ENCODE measurements at places on chromosomes 7 and 10. TPM values are rescaled to one million over a fixed set of nuclear protein-coding genes. Genes with fewer than 3 reads are reported as not detected.

The FBXO24 gene
- 1.0 TPM for polyA plus RNA-seq

The SLC39A12 gene
- polyA plus RNA-seq, result not detected

The TMEM72 gene
- 0.18 TPM for polyA plus RNA-seq

The SFTPD gene
- polyA plus RNA-seq, result 1.5 TPM

The CLDN3 gene
- polyA plus RNA-seq, result 0.14 TPM

The HTR7 gene
- polyA plus RNA-seq, result 0.18 TPM

The COL28A1 gene
- polyA plus RNA-seq, result 1.1 TPM

The STOX1 gene
- 2.5 TPM for polyA plus RNA-seq

GRCh38 chr7:41287559-41288335, 415.1 kb downstream of the INHBA start:
- no peak for DNase-seq

DNA sequence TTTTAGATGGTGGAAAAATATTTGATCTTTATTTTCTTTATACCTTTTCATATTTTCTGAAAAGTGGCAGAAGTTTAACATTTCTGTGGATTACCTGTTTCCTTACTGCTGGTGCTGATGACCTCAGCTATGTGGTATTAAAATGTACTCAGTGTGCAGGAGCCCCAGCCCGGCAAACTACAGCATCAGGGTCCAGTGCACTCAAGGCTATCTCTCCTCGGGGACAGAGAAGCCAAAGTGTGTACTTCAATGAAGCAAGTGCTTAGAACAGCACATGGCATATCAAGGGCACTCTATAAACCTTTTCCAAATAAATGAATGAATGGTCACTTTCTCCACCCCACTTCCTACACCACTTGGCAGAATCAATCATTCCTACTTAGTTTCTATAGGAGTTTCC, 111.8 kb downstream of the HIP1 start:
- DNase-seq, result no peak

DNA sequence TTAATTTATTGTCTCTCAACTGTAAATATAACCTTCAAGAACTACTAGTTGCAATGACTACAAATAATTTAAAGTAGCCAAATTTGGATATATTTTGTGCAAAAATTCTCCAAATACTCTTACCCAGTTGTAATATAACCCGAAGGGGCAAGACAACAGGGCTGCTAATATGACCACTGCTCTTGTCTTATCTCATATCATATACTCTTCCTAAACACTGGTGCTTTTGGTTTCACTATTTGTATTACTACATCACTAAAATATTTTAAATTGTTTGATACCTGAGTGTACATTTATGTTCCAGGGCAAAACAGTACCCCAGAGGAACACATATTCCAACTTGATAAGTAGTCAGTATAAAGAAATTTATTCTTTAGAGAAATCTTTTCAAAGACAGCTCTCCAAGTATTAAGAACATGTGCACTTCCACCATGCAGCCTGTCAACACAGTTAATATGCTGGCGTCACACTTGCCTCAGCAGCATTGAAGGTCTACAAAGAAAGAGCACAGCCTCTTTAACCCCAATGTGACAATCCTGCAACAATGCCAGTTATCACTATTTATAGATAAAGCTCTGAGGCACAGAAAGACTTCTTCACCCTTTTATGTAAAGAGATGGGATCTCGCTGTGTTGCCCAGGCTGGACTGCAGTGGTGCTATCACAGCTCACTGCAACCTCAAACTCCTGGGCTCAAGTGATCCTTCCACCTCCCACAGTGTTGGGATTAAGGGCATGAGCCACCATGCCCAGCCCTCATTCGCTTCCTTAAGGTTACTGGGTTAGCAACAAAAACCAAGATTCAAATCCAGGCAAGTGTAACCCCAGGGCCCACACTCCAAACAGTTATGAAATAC, 37.8 kb downstream of the RHEB start:
- no peak for DNase-seq

DNA sequence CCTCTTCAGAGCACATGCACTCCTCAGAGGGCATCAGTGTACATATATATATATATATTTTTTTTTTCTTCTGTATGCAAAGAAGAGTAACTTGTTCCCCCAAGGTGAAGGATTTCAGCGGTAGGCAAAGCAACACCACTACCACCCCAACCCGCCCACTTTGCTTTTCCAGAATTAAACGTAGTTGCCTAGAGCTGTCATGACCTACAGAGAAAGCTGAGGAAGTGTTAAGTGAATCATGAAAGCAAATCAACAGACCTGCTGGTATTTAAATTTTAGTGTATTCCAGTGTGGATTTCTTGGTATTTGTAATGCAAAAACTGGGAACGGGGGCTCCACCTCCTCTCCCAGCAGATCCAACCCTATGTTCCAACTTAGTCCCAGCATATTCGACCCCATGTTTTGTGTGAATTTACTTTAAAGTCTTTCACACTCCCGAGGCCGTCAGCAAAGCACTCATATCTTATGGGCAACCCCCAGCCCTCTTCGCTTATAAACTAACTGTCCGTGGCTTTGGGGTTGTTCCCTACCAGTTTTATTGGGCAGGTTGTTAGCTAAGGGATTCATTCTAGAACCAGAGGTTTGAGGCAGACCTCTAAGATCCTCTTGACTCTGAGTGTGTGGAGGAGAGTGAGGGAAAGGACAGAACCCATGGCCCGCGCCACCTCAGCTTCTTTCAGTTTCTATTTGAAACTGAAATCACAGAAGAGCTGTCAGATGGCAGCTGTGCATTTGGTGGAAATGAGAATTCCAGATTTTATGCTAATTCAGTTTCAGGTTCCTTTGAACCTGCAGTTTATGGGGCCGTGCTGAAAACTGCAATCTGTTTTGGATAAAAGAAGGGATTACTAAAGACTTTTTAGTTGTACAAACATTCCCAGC, 450.2 kb upstream of the GALNT17 start:
- DNase-seq, result no peak

GRCh38 chr10:60629332-60629731, 148.9 kb upstream of the CDK1 start:
- DNase-seq, result no peak

DNA sequence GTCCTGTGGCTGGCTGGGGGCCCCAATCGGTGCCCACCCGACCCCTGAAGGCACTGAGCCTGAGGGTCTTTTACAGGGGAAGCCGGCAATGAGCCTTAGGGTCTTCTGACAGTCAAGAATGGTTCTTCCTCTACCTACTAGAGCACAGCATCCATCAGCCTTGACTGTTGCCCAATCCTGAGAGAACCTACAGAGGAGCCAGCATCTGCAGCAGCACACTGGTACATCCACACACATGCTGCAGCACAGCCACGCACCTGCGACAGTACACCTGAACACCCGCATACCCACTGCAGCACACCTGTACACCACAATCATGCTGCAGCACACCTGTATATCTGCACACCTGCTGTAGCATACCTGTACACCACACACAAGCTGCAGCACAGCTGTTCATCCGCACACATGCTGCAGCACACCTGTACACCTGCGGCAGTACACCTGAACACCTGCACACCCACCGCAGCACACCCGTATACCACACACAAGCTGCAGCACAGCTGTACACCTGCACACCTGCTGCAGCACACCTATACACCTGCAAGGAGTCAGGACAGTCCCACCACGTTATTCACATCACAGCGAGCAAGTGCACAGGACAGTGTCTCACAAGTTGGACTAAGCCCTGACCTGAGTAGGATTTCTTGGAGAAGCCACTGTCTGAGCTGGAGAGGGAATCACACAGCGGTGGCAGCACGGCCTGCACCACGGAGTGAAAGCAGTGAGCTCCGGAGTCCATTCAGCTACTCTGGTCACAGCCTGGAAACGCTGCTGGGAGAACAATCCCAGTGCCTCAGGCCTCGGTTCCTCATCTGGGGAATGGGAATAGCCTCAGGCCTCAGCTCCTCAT, 56.4 kb downstream of the VIPR2 start:
- no peak for DNase-seq

DNA sequence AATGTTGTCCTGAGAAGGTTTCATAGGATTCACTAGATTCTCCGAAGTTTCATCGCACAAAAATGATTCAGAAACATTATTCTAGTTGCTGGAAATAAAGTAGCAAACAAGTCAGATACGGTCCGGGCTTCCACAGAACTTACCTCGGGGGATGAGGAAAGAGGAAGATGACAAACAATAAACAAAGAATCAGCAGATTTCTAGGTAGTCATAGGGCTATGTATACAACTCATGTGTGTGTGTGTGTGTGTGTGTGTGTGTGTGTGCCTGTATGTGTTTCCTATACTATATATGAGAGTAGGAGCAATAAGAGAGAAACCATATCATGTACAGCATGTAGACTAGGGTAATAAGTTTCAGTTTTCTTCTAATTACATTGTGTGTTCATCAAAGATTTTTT, 16.5 kb downstream of the TMEM236 start:
- DNase-seq, result no peak

DNA sequence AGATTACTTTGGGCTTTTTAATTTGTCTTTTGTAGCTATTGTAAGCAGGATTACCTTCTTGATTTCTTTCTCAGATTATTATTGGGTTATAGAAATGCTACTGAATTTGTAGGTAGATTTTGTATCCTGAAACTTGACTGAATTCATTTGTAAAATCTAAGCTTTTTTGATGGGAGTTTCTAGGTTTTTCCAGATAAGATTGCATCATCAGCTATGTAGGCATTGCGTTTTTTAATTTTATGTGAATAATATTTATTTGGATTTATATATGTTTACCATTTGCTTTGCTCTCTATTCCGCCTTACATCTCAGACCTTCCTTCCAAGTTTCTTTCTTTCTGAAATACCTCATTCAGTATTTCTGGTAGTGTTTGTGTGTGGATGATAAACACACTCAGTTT, 351.7 kb upstream of the ANKRD30A start:
- DNase-seq, result no peak

DNA sequence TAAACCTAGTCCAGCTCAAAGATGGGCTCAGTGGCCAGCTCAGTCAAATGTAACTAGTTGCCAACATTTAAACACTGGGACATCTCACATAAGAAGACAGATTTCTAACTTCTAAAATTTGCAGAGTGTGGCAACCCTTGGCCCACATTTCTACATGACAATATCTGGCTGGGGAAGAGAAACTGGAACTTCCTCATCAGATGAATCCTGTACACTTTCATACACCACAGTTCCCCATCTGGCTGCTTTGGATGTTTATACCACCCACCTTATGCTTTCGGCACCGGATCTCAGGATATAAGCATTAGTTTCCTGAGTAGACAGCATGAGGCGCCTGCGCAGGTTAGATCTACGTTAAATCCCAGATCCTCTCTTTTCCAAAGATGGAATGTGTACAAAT, 199.3 kb downstream of the PRKG1 start:
- DNase-seq, result no peak

DNA sequence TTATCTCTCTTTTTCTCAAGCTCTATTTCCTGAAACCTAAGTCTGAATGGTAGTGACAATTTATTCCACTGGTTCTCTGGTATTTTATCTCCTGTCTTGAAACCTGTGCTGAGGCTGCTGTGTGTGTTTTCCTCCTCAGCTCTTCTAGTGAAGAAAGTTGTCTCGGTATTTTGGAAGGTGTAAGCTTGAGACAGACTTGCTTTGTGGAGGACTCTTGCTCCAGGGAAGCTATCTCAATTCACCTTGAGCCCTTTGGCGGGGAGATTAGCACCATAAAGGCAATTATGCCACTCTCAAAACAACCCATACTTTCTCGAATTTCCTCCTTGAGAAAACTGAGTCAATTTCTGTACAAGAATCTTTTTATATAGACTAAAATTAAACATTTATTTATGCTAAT, 141.6 kb downstream of the THSD7A start:
- no peak for DNase-seq

- no peak for DNase-seq
Measured at GRCh38 chr10:37754538-37755323, 102.7 kb downstream of the ZNF248 start.

GRCh38 chr7:103988468-103989199, 824 bp downstream of the RELN start:
- no peak for DNase-seq

DNA sequence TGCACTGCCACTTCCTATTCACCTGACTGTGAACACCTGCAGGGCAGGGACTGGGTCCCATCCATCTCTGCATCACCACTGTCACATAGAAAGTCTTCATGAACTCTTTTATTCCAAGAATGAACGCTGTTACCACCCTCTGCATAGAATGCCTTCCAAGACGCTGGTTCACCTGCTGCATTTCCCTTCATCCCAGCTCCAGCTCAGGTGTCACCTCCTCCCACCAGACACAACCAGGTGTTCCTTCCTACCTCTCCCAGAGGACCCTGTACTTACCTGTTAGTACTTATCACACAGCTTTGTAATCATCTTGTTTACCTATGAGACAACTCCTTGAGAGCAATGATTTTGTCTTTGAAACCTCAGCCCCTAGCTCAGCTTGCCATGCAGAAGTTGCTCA, 31.1 kb downstream of the SORBS1 start:
- DNase-seq, result no peak

- no peak for DNase-seq
Measured at GRCh38 chr7:18313965-18314364, 181.6 kb upstream of the HDAC9 start.

GRCh38 chr7:44116087-44116788, 7.1 kb downstream of the POLD2 start:
- DNase-seq, result no peak

DNA sequence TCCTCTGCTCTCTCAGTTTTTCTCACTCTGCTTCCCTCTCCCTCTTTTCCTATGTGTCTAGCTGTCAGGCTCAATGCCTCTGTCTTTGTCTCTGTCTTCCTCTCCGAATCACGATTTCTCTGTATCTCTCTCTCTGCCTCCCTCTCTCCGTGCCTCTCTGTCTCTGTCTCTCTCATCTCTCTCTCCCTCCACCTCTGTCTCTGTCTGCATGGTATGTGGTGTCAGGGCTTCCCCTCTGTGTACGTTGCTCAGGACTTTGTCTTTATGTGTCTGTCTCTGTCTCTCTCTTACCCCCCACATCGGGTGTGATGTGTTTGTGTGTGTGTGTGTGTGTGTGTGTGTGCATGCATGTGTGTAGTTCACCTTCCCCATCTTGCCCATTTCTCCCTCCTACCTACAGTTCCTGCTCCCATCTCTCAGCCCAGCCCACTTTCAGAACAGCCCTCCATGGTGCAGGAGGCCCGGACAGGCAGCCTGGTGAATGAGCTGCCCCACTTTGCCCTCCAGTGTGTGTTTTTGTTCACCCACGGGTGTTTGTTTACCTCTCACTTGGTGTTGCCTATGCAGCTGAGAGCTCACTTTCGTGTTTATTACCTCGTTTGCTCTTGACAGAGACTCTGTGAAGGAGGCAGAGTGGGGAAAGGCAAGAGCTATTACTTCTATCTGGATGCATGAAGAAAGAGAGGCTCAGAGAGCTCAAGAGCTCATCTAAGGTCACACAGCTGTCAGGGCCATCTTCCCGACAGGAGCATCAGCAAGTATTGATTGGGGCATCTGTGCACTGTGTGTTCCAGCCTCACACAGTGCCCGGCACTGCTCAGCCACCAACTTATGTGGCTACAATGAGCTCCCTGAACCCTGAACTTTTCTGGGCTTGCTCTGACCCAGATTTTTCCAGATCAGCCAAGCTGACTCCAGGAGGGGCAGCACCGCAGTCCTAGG, 163.5 kb upstream of the ZMIZ1 start:
- DNase-seq, result no peak

- no peak for DNase-seq
Measured at GRCh38 chr10:49350846-49351532, 44.9 kb downstream of the DRGX start.

GRCh38 chr10:119206603-119207365, 587 bp upstream of the GRK5 start:
- DNase-seq, result no peak
